Urinary bladder (tissue), 4 donors: ENCODE measurements at places on chromosomes 16 and 17. TPM values are rescaled to one million over a fixed set of nuclear protein-coding genes. Genes with fewer than 3 reads are reported as not detected.

DNA sequence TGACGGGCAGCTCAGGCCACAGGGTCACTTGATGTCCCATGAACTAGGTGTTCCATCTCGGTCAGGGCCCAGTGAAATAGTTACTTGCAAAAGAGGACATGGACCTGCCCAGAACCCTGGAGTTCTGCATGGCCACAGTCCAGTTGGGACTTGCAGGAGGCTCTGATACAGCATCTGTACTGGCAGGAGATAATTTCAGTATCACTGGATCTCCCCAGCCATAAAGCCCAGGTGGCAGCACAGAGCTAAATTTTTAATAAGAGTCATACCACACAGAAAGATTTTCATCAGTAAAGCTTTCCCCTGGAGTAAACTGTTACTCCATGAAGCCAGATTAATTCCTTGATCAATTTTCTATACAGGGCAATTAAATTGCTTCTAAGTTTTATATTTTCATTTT, 18.0 kb upstream of the SLC16A5 start:
- no peak for DNase-seq

GRCh38 chr16:1326391-1326790, 7.1 kb upstream of the BAIAP3 start:
- no peak for DNase-seq

GRCh38 chr16:2251296-2252111, at the start of gene ECI1:
TSS of gene ECI1 (minus strand) at chr16:2251587. CDS start at chr16:2251566, 21 bp downstream.
- DNase-seq = peak; percentile 64

- DNase-seq = no peak
These were observed 6.0 kb upstream of the IGFBP4 start for GRCh38 chr17:40437095-40437732.

- DNase-seq = no peak
These were observed 9.2 kb downstream of the FMNL1 start for GRCh38 chr17:45230787-45231480.

GRCh38 chr17:29929006-29929532, 959 bp downstream of the SSH2 start:
- DNase-seq = peak; percentile 23

SGCA gene
- total RNA-seq = 15.4 TPM
